ENCODE measurements at places on chromosomes 13 and 19. TPM values are rescaled to one million over a fixed set of nuclear protein-coding genes. Genes with fewer than 3 reads are reported as not detected.
A peak's percentile ranks its signal among the peaks of the same experiment; 100 is the strongest.

Gene OLFM2
- total RNA-seq = 2.7 TPM

Gene GPR12
- total RNA-seq = not detected

Gene S1PR5
- 0.56 TPM for total RNA-seq

Gene TNFSF9
- not detected for total RNA-seq

Gene SIGLEC9
- total RNA-seq = not detected

Gene SLC1A5
- 142 TPM for total RNA-seq

Gene NAPSA
- not detected for total RNA-seq

Gene PRX
- 0.90 TPM for total RNA-seq

- no peak for DNase-seq
Measured at GRCh38 chr19:45037393-45038169, 1.3 kb upstream of the CLASRP start.

DNA sequence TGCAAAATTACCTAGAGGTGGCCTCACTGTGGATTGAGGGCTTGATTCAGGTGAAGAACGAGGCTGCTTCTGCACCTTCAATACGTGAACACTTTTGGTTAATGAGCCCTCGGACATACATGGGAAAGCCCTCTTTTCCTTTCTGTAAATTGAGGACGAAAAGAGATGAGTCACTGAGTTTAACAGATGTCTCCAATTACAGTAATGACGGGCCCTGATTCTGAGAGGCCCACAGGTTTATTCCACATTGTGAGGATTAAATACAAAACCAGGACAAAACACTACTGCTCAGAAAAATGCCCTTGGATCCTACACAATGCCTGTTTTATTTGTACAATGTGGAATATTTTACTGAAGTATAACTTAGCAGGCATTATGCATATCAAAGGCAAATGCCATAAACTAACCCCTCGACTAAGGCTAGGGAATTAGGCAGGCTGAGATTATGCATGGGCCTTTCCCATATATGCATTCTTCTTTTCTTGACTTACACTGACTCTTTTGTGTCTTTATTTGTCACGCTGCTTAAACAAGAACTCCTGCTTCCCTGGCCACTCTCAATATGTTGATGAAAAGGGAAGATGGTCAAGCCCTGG lies 819.9 kb downstream of the OLFM4 start:
- no peak for DNase-seq

DNA sequence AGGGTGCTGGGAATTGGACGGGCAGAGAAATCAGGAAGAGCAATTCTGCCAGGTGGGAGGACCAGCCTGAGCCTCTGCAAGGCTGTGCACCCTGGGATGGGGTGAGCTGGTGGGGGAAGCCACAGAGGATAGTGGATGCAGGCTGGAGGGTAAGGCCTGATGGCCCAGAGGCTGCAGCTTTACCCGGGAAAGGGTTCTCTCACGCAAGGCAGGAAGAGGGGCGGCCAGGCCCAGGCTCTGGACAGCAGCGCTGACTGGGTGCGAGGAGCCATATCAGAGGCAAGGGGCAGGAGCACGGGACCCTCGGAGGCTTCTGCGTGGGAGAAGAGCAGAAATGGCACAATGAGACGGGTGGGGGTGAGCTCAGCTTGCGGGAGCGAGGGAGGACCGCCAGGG lies 104.6 kb downstream of the SOX1 start:
- no peak for DNase-seq

DNA sequence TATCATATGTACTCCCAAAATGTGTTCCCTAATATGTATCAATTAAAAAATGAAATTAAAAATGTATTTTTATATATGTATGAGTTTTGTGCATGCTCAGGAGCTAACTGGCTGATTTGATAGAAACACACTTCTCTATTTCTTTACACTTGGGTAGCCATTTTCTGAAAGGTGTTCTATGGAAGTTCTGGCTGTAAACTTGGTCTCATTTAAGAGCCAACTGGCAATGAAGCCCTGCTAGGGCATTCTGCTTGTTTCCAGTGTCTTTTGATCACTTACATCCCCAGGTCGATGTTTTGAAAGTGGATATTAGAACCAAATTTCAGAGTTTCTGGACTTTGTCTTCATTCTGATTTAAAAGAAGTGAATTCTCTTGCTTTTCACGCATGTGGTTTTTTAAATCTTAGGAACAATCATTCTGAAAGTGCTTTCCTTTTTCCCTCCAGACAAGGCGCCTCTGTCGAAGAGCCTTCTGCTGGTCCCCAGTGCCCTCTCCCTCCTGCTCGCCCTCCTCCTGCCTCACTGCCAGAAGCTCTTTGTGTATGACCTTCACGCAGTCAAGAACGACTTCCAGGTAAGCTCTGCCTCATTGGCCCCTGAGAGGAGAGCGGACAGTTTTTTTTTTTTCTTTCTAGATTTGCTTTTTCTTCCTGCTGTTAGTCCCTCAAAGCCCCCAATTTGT lies 20.1 kb downstream of the GPR18 start:
- no peak for DNase-seq

- DNase-seq = no peak
Measured at GRCh38 chr13:40333226-40333625, 333.2 kb downstream of the FOXO1 start.

- no peak for DNase-seq
Measured at GRCh38 chr19:8221161-8221560, 12.0 kb downstream of the CERS4 start.

DNA sequence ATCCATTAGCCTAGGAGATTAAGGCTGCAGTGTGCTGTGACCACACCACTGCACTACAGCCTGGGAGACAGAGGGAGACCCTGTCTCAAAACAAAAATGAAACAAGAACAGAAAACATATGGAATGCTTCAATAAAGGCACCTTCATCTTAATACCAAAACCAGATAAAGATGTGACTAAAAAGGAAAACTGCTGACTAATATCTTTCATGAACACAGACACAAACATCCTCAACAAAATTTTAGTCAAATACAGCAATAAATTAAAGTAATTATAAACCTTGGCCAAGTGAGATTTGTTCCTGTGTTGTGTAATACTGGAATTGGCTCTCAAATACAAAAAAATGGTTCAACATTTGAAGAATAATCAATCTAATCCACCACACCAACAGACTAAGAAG lies 103.5 kb downstream of the PRR20E start:
- no peak for DNase-seq

- no peak for DNase-seq
Measured at GRCh38 chr19:54918499-54918898, 12.6 kb downstream of the NCR1 start.

DNA sequence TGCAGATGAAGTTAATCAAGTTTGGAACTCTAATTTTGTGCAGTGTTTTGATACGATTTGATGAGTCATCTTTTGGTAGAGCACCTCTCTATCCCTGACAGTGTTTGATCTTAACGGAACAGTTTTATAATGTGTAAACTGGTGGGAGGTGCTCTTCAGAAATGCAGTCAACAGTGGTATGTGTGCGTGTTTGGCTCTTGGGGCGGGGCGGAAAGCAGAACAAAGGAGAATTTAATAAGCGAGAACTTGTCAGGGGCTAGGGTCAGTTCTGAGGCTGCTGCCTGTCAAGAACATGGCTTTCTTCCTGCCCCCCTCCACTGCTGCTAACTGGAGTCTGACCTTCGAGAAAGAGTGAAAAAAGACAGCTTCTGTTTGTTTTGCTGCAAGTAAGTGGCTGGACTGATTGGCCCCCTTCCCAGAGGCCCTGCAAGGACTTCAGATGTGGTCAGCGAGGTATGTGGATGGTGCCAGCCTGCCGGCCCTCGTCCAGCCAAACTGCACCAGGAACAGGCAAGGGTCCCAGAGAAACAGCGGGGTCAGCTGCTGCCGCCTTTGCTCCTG lies 40.8 kb downstream of the BBC3 start:
- peak; percentile 71 for DNase-seq

GRCh38 chr19:18473003-18473705 lies 35.2 kb upstream of the ISYNA1 start:
- peak; percentile 58 for DNase-seq

DNA sequence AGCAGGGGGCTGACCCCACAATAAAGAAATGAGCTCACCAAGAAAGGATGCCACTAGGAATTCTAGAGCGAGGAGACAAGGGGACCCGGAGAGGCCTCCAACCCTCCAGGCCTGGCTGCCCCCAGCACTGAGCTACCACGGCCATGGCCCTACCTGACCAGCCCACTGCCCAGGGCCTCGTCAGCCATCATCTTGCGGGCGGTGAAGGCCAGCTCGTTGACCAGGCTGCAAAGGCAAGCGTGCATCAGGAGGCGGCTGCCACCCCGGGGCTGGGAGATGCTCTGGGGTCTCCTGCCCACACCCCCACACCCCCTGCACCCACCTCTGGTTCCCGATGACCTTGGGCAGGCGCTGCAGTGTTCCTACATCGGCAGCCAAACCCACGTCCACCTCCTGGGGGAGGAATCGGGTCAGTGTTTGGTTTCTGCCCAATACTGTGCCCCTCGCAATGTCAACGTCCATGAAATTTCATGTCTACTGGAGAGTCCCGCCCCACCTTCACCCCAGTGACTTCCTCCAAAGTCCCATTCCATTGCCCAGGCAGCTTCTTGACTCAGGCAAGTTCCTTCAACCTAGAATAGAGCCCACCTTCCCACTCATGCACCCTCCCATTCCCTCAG lies 3.5 kb upstream of the LGALS4 start:
- no peak for DNase-seq

- DNase-seq = no peak
Measured at GRCh38 chr13:55570371-55570770, 1570.3 kb upstream of the PRR20A start.

- DNase-seq = no peak
Measured at GRCh38 chr19:18161636-18162002, 8.7 kb downstream of the PIK3R2 start.

- DNase-seq = no peak
Measured at GRCh38 chr13:114146629-114147028, 14.2 kb upstream of the RASA3 start.

DNA sequence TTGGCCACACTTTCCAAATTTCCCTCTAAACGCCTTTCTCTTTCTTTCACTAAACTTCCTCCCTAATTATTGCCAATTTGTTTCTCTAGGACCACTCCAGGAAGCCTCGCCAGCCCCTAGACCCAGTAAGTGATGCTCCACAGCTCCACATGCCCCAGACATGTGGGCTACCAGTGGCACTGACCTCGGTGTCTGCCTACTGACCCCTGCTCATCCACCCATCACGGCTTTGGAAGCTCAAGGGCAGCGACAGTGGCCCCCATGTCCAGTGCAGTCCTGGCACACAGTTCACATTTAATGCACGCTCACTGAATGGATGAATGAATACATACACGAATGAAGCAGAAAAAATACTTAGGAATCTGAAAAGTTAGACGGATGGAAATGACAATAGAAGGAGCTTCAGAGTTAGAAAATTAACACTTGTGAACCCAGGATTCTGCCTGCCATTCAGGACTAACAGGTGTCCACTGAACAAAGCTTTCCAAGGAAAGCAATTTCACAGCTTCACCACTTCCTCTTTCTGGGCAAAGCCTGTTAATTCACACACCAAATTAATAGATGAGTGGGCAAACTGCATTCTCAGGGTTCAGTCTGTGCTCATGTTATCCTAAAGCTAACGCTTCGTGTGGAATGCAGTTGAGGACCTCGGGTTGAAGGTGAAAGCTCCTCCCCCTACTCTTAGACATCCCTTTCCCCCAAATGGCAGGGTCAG lies 50.9 kb downstream of the CCDC70 start:
- no peak for DNase-seq

DNA sequence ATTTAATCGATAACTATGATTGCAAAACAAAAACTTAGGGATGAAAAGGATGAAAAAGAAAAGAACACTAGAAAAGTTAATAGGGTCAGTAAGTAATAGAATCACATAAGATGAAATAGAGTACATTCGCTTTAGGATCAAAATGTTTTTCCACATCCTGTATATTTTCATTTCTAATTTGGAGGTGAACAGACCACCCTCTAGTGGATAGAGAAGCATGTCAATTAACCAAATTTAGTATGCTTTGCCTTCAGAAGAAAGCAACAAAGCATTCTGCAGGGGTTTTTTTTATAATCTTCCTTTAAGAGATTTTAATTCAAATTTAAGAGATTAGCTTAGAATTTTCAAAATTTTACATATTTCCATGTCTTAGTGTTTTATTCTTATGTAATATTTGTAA lies 611.0 kb upstream of the SGCG start:
- no peak for DNase-seq

DNA sequence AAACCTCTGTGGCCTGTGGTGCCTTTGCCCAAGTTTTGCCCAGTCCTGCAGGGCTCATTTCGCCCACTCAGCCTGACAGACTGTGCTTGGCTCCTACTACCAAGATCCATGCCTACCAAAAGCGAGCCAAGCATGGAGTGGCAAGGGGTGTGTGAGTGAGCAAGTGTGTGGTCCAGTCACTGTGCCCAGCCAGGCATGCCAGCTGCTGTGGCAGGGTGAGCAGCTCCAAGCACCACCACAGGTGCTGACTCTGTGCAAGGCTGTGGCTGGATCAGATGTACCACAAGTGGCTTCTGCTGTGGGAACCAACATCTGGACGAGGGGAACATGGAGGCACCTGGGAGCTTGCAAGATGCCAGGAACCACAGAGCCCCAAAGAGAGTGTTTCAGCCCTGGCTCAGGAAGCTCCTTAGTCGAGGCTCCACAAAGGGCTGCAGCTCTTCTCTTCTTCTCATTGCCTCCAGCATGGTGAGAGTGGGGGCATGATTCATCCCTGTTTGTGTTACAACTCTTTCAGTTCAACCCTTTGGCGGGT lies 1564.2 kb upstream of the MIR17HG start:
- no peak for DNase-seq

DNA sequence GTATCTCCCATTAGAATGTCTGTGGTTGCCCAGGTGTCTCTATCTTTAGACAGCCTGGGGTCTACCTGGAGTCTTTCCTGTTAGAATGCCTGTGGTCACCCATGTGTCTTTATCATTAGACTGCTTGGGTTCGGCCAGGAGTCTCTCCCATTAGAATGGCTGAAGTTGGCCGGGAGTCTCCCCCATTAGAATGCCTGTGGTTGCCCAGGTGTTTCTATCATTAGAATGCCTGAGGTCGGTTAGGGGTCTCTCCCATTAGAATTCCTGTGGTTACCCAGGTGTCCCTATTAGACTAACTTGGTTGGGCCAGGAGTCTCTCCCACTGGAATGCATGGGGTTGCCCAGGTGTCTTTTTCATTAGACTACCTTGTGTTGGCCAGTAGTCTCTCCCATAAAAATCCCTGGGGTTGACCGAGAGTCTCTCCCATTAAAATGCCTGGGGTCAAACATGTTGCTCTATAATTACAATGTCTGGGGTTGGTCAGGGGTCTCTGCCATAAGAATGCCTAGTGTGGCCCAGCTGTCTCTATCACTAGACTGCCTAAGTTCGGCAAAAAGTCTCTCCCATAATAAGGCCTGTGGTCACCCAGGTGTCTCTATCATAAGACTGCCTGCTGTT lies 1448.7 kb downstream of the UQCRFS1 start:
- DNase-seq = no peak

DNA sequence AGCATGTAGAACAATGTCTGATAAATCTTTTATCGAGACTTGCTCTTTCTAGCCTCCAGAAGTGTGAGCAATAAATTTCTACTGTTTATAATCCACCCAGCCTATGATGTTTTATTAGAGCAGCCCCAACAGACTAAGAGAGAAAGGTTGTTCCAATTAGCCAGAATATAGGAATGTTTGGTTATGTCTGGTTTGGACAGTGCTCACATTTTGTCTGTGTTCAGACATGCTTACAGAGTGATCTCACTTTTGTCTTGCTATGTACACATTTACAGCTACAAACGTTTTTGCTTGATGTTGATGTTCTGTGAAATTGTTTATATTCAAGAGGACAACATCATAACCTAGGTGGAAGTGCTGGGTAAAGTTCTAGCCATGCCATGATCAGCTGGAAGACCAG lies 18.0 kb upstream of the EVI5L start:
- peak; percentile 28 for DNase-seq

- no peak for DNase-seq
Measured at GRCh38 chr13:66305961-66306617, 924.0 kb downstream of the PCDH9 start.

GRCh38 chr13:24684600-24684998 lies 4.4 kb downstream of the ATP12A start:
- no peak for DNase-seq

Measured in IMR-90 (cell line).